ENCODE measurements at places on chromosomes 12 and 14.

GRCh38 chr12:80648881-80649280, 58.6 kb upstream of the MYF6 start:
- no peak for DNase-seq

- no peak for DNase-seq
Measured at GRCh38 chr12:103824845-103825244, 16.2 kb downstream of the NT5DC3 start.

- DNase-seq, result no peak
Measured at GRCh38 chr12:66697404-66697803, 18.5 kb upstream of the GRIP1 start.

- DNase-seq, result peak; percentile 62
Measured at GRCh38 chr12:12807970-12808702, 5.0 kb upstream of the DDX47 start.

DNA sequence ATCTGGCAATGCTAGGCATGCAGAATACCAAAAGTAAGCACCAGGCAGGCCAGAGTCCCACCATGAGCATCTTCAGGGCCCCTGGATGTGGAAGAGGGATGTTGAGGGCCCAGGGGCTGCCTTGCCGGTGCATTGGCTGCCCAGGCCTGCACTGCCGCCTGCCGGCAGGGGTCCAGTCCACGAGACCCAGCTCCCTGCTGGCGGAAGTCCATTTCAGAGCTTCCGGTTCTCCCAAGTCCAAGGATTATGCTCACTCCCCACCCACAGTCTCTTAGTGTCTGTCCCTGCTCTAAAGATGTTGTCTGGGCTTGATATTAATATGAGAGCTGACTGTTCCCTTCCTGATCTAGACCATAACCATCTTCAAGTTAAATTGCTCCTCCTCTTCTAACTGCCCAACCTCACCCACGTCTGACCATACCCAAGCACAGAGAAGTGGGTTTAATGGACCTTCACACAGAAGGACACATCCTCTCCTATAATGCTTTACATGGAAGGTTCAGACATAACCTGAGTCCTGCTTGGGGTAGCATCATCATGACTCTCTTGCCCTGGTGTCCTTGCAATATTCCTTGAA, 117.4 kb downstream of the DAD1 start:
- peak; percentile 78 for DNase-seq

- DNase-seq, result no peak
Measured at GRCh38 chr14:50402965-50403364, 6.3 kb upstream of the CDKL1 start.

DNA sequence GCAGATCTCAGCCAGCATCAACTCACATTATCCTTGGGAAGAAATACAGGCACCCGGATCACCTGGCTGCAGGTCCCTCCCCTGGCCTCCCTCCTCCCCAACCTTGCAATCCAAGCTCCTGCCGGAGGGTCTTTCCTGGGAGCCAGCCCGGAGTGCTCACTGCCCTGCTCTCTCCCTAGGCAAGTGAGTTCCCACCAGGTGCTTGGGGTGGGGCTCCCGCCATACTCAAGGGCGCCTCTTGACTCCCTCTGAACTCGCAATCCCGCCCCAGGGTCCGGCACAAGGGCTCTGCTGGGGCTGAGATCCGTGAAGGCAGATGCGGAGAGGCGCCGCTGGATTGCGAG, 1.2 kb upstream of the CEP170B start:
- no peak for DNase-seq

GRCh38 chr14:35964697-35965286, 138.7 kb downstream of the BRMS1L start:
- DNase-seq, result no peak

- DNase-seq, result no peak
Measured at GRCh38 chr12:46664761-46665287, 161.0 kb downstream of the SLC38A4 start.

- no peak for DNase-seq
Measured at GRCh38 chr12:54701940-54702592, 53.9 kb upstream of the DCD start.

DNA sequence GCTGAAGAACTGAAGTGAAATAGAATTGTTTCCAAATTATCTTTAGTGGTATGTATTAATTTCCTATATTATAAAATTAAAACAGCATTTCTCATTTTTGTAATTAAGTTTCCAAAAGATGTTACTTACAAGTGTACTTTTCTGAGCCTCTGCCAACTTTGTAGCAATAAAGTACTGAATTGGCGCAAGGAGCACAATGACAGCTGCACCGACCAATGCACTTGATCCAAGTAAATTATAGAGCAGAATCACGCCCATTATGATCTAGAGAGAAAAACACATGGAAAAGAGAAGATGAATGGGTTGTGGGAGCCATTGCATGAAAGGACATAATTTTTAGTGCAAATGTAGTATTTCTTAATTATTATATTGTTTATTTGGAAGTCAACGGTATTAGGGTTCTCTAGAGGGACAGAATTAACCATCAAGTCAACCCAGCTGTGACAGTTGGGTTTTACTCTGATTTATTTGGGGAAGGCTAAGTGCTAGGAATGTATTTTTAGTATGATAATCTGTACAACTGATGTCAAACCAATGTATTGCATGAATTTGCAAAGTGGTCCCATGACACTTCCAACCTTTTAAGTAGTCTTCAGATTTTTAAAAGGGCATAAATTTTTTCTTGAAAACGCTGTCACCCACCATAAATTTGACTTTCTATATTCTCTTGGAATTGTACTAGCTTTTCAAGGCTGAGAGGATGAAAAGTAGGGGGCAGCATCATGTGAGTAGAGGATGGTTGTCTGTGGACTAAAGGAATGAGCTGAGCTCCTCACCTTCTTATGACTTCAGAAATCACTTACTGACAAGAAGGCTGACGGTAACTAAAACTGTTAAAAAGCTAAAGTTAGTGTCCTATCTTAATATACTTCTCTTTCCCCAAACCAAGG, 33.0 kb downstream of the ABCC9 start:
- no peak for DNase-seq

DNA sequence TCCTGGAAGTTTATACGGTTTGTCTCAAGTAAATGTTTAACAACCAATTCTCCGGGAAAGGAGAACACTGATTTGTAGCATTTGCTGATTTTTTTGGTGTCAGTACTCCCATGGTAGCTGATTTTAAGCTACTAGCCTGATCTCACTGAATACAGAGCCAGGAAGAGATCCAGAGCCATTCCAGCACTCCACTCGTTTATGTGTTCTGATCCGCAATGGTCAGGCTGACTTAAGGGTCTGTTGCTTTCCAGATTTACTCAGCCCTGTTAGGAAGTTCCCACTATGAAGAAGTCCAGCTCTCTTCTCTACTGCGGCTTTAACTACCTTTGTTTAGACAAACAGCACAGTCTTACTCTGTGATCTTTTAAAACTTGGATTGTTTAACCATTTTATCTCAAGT, 38.0 kb upstream of the NID2 start:
- DNase-seq, result no peak

DNA sequence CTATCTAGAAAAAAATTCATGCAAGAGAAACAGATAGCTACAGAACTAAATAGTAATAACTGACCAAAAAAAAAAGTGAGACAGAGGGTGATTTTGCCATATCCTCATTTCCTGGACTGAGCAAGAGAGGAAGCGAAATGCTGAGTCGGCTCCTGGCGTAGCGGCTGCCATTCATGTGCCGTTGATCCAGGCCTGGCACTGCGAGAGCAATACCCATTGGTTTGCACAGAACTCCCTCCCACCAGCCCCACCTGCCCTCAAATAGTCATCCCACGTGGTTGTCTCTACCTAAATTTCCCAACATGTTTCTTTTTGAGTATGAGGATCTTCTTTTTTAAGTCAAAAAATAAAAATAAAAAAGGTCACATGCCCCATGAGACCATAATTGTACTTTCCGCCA, 9.4 kb upstream of the WNT5B start:
- DNase-seq, result peak; percentile 86

GRCh38 chr12:42498549-42499247, 90.8 kb downstream of the PRICKLE1 start:
- DNase-seq, result no peak

GRCh38 chr12:80938397-80938796, 663 bp upstream of the LIN7A start:
- no peak for DNase-seq

- DNase-seq, result no peak
Measured at GRCh38 chr14:30484976-30485375, 74.0 kb upstream of the G2E3 start.

GRCh38 chr12:49783917-49784676, 42.7 kb downstream of the TMBIM6 start:
- no peak for DNase-seq

- no peak for DNase-seq
Measured at GRCh38 chr12:46134205-46134811, 134.5 kb downstream of the SLC38A1 start.

DNA sequence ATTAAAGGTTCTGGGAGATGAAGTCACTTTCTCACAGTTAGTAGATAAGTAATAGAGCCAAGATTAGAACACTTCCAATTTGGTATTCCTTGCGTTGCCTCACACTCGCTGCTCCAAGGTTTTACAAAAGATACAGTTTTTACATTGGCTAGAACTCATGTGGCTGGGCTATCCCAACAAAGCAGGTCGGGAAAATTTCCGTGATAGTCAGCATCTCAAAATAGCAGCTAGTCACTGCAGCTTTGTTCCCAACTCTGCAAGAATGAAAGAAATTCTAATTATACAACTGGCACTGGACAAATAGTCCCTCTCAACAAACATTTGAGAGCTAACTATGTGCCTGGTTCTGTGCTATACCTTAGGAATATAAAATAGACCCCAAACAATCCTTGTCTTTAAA, 24.6 kb upstream of the PPP1R12A start:
- no peak for DNase-seq

GRCh38 chr14:93977790-93978581, 1.6 kb upstream of the ASB2 start:
- DNase-seq, result no peak

GRCh38 chr12:27747111-27747820, 32.8 kb upstream of the KLHL42 start:
- DNase-seq, result no peak

DNA sequence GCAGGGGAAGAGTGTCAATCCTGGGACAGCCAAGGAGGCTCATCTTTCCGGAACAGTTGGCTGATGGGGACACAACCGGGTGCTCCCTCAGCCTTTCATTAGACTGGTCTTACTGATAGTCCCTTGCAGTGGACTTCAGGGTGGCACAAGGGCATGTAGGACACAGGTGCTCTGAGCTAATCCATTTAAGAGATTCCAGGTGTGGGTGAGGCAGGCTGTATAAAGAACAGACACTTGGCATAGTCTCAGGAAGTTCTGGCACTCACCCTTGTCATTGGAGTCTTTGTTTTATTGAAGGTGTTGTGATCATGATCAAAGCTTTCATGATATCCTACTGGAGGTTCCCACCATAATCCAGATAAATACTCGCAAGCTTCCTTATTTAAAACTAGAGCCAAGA, 341.6 kb downstream of the EMP1 start:
- DNase-seq, result no peak

DNA sequence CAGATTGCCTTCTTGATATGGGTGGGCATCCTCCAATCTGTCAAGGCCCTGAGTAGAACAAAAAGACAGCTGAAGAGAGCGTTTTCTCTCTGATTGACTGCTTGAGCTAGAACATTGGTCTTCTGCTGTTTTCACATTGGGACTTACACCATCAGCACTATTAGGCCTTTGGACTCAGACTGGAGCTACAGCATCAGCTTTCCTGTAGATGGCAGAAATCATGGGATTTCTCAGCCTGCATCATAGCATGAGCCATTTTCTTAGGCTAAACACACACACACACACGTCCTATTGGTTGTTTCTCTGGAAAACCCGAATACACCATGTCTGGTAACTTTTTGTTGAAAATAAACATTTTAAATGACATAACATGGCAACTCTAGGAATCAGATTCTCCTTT, 15.8 kb upstream of the PPM1A start:
- DNase-seq, result no peak

DNA sequence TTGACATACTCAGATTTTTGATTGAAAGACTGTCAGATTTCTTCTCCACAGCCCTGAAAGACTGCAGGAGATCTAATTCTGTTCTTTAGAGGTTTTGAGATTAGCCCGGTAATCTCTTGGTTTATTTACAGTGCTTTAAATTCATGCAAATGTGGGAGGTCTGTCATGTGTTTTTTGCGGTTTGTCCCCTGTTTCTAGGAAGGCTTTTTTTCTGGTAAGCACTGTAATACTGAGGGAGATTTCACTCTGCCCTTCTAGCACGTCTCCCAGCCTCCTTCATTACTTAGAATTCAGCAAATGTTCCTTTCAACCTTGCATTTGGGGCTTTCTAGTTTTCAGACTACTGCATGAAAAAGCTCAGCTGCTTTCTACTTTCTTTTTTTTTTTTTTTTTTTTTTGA, 31.1 kb downstream of the GPHN start:
- DNase-seq, result no peak

- DNase-seq, result peak; percentile 81
Measured at GRCh38 chr12:95446506-95446900, 27.4 kb upstream of the METAP2 start.

DNA sequence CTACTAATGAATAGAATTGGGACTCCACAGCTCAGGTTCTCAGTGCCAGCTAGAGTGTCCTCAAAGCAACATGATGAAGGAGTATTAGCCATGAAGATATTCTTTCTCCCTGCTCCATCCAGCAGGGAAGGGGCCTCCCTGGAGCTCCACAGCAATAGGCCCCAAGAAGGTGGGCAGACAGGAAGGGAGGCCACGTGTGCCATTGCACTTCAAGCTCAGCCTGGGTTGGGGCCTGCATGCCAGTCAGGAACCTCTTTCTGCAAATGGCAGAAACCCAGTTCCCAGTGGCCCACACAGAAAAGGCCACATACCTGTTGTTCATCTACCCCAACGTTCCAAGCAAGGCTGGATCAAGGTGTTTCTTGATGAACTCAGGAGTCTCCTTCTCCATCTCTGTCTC, 357.5 kb upstream of the SFSWAP start:
- DNase-seq, result no peak

DNA sequence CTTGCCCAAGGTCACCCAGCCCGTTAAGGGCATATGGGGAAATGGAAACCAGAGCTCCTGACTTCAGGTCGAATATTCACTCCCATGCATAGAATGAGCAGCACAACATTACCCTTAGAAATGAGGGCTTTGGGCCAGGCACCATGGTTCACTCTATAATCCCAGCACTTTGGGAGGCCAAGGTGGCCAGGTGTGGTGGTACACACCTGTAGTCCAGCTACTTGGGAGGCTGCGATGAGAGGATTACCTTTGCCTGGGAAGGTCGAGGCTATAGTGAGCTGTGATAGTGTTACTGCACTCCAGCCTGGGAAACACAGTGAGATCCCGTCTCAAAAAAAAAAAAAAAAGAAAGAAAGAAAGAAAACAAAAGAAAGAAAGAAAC, 341.0 kb upstream of the TMPO start:
- DNase-seq, result no peak

DNA sequence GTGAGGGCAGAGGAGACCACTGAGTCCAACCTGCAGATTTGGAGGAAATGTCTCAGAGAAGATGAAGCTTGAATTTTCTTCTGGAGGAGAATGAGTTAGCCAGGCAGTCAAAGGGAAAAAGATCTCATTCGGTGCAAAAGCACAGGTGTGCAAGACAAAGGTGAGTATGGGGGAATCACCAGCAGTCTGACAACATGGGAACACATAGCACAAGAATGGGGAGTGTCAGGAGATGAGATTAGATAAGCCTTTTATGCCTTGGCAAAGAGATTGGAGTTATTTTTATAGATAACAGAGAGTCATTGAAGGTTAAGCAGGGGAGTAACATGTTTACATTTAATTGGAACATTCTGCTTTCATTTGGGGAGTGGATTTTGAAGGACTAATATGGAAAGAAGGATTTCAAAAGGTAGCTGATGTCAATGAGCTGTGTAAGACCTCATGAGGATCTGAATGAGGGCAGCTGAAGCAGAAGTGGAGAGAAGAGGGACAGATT, 171.3 kb upstream of the NTF3 start:
- no peak for DNase-seq

All from right cardiac atrium (tissue), 5 donors.